Adipocyte (in vitro differentiated cells): ENCODE measurements at places on chromosomes 6 and 20.
A peak's percentile ranks its signal among the peaks of the same experiment; 100 is the strongest.

DNA sequence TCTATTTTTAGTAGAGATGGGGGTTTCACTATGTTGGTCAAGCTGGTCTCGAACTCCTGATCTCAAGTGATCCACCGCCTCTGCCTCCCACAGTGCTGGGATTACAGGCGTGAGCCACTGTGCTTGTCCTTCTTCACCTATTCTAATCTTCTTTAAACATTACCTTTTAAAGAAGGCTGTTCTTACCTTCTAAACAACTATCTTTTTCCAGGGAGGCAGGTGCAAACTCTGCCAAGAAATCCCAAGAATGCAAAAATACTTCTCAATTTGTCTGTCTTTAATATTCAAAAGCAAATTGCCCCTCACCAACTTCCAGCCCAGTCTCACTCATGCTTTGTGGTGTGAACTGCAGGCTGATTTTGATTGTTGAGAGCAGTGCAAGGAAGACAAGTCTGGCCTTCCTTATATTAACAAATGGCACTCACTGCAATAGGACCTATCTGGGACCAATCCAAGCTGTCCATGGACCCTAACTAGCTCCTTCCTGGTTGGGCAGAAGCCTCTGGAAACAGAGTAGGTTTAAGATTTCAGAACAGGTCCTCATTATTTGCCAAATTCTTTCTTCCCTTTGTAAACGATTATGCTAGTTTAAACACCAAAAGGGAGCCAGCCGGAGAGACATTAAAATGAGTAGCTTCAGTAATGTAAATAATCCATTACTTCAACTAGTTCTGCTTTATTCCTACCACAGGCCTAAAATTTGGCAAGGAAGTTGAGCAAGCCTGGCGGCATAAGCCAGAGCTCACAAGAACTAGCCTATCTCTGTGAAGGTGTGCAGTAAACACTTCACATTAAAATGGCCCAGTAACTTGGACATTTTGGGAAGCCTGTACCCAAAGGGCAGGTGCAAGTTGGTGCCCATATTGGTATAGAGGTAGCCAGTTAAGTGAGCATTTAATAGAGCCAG lies 1.6 kb downstream of the SCAND1 start:
- DNase-seq: peak; percentile 37

- no peak for DNase-seq
These were observed 127.6 kb upstream of the VGLL2 start for GRCh38 chr6:117137711-117138110.

- DNase-seq: no peak
These were observed 506.3 kb upstream of the IMPG1 start for GRCh38 chr6:76578746-76579145.

- DNase-seq: peak; percentile 86
These were observed 41.5 kb downstream of the MAN1A1 start for GRCh38 chr6:119308048-119308570.

GRCh38 chr6:13484138-13484708 lies 3.2 kb downstream of the GFOD1 start:
- DNase-seq: no peak

GRCh38 chr6:115551527-115551926 lies 509.2 kb downstream of the FRK start:
- DNase-seq: no peak

DNA sequence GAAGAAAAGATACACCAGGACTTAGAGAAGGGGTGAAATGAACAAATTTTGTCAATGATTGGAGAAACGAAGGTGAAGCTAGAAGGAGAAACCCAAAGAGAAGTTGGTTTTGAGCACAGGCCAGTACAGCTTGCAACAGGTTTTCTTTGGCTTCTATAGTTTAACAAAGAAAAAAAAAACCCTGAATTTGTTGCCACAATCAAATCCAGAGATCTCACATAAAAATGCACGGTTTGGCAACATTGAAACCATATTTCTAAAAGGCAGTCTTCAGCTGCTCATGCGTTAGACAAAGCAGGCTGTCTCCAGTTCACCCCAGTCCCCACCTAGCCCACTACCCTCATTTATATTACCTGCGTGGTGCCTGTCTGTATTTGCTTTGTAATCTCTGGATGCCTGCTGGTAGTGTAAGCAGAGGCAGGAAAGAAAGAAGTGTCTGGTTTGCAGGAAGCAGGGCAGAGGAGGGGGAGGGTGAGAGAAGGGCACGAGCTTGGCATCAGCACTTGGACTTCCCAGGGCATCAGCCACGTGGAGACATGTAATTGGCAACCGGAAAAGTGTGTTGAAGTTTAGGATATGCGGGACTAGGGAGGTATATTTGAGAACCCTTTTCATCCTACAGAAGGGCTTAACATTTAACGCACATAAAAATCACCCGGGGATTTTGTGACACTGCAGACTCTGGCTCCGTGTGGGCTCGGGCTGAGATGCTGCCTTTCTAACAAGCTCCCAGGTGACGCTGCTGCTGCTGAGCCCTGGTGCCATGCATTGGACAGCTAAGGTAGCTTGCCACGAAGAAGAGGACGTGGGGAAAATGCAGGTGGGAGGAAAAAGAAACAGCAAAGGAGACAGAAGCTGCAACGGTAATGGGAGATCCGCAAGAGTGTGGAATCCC lies 14.4 kb downstream of the PFDN4 start:
- peak; percentile 42 for DNase-seq

GRCh38 chr20:23047001-23047737 lies 2.3 kb downstream of the THBD start:
- DNase-seq: no peak

GRCh38 chr6:149924933-149925252 lies 2.0 kb upstream of the RAET1G start:
- DNase-seq: no peak

GRCh38 chr6:104995989-104996617 lies 39.2 kb downstream of the LIN28B start:
- DNase-seq: peak; percentile 65
